ENCODE measurements at places on chromosomes 1 and 21.

DNA sequence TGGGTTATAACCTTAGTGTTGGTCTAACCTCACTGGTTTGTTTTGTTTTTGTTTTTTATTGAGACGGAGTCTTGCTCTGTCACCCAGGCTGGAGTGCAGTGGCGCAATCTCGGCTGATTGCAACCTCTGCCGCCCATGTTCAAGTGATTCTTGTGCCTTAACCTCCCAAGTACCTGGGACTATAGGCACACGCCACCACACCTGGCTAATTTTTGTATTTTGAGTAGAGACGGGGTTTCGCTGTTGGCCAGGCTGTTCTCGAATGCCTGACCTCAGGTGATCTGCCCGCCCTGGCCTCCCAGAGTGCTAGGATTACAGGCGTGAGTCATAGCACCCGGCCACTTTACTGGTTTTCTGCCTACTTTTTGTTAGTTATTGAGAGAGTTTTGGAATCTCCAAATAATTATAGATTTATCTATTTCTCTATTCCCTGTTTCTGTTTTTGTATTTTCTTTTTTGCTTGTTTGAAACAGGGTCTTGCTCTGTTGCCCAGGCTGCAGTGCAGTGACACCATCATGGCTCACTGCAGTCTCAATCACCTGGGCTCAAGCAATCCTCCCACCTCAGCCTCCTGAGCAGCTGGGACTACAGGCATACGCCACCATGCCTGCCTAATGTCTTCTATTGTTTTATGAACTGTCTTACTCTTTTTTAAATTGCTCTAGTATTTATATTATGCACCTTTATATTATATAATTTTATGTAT lies 21.4 kb downstream of the SMG7 start:
- H3K4me1 ChIP-seq = no peaks in the 10 kb centered on the region
- no peak for DNase-seq
- H3K36me3 ChIP-seq = peaks cover 18% of the 10 kb centered on the region
- H3K27ac ChIP-seq = no peak overlapping the region
- no peak overlapping the region for H3K4me3 ChIP-seq

- no peak overlapping the region for H3K4me3 ChIP-seq
- no peak for DNase-seq
- H3K27me3 ChIP-seq = no peaks in the 10 kb centered on the region
- H3K36me3 ChIP-seq = no peaks in the 10 kb centered on the region
- no peak overlapping the region for H3K27ac ChIP-seq
- no peaks in the 10 kb centered on the region for H3K4me1 ChIP-seq
Observed at GRCh38 chr1:194865383-194865782, 1679.0 kb upstream of the B3GALT2 start.

DNA sequence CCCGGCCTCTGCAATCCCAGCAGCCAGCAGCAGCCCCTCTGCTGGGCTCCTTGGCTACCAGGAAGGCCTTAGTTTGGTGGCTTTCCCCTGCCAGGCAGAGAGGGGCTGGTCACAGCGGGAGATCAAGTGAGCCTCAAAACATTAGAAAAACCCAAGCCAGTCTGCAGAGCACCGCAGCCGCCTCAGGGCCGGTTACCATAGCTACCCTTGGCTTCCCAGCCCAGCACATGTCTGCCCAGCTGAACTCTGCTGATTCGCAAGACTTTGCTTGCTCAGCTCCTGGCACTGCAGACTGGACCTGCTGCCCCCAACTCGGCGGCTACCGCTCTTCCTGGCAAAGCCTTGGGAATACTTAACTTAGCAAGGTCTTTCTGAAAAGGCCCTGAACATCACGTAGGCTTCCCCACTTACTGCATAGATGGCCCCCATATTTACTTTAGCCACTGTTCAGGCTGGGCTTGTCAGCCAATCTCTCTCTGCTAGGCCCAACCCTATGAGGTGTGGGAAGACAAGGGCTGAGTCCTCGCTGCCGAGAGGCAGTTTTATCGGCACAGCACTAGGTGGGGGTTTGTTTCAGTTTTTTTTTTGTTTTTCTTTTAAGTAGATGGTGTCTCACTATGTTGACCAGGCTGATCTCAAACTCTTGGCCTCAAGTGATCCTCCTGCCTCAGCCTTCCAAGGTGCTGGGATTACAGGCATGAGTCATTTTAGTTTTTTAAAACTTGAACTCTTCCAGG lies 28.6 kb upstream of the PLEKHG5 start:
- peaks cover 3% of the 10 kb centered on the region for H3K4me1 ChIP-seq
- H3K27ac ChIP-seq = peak overlapping the region; percentile 92

GRCh38 chr1:234089396-234089795 lies 184.9 kb downstream of the SLC35F3 start:
- H3K36me3 ChIP-seq = no peaks in the 10 kb centered on the region
- H3K27me3 ChIP-seq = no peaks in the 10 kb centered on the region
- DNase-seq = peak; percentile 71
- no peak overlapping the region for H3K4me3 ChIP-seq

- H3K27ac ChIP-seq = no peak overlapping the region
- H3K4me1 ChIP-seq = no peaks in the 10 kb centered on the region
- DNase-seq = no peak
- H3K4me3 ChIP-seq = no peak overlapping the region
Observed at GRCh38 chr1:41296506-41296905, 54.4 kb upstream of the SCMH1 start.

DNA sequence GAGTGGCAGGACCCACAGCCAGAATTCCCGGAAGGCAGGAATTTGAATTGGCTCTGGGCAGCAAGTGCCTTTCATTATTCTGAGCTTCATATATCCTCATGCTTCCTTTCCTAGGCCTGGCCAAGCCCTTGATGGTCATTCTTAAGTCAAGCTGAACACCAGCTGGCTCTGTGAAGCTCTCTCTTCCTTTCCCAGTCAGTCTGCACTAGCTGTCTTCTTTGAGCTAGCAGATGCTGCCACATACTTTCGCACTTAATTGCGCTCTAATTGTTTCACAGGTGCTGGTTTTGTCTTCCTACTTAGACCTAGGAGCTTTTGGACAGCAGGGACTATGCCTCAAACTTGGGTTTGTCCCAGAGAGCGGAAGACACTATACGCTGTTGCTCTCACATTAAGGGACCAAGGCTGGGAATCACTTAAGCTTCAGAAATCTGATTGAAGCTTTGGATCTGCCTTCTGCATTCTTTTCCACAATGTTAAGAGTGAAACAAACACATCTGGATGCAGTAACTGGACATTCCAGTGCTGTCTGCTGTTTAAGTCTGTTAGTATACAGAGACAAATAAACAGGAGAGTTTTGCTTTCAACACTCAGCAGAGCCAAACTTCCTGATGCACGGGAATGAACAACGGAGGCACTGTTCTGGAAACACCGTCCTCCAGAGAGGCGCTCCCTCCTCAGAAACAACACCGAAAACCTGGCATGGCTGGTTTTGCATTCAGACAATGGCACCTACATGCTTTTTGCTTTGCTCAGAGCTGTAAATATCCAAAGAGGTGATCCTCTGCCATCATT lies 2.2 kb downstream of the TLR5 start:
- H3K4me3 ChIP-seq = no peak overlapping the region
- H3K36me3 ChIP-seq = no peaks in the 10 kb centered on the region
- H3K27ac ChIP-seq = no peak overlapping the region

GRCh38 chr1:56256153-56257000 lies 323.0 kb downstream of the PLPP3 start:
- H3K36me3 ChIP-seq = no peaks in the 10 kb centered on the region
- no peaks in the 10 kb centered on the region for H3K27me3 ChIP-seq
- no peak for DNase-seq
- no peak overlapping the region for H3K27ac ChIP-seq

DNA sequence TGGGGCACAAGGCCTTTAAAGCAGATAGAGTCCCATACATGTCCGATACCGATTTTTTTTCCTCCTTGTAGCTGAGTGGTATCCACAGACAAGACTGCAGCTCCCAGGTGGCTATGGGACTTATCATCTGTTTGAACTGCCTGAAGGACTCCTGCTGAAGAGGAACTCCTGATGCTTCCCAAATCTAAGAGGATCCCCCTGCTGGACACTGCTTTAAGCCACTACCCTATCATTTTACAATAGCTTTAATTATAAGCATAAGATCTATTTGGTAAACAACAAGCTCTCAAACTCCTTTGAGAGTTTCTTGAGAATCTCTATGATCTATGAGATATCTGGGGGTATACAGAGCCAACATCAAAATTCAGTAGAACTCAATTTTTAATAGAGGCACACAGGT lies 11.7 kb downstream of the NDC1 start:
- peaks cover 41% of the 10 kb centered on the region for H3K36me3 ChIP-seq
- H3K4me3 ChIP-seq = no peak overlapping the region
- no peak for DNase-seq
- H3K27ac ChIP-seq = no peak overlapping the region
- no peaks in the 10 kb centered on the region for H3K27me3 ChIP-seq

- H3K4me1 ChIP-seq = peaks cover 4% of the 10 kb centered on the region
- H3K36me3 ChIP-seq = no peaks in the 10 kb centered on the region
- no peaks in the 10 kb centered on the region for H3K27me3 ChIP-seq
Observed at GRCh38 chr1:7298145-7298544, 473.0 kb upstream of the VAMP3 start.

GRCh38 chr1:113662101-113662500 lies 97.2 kb downstream of the PHTF1 start:
- H3K4me3 ChIP-seq = no peak overlapping the region
- H3K4me1 ChIP-seq = peaks cover 3% of the 10 kb centered on the region
- H3K27me3 ChIP-seq = no peaks in the 10 kb centered on the region

- DNase-seq = peak; percentile 94
- no peak overlapping the region for H3K27ac ChIP-seq
- H3K4me3 ChIP-seq = no peak overlapping the region
- no peaks in the 10 kb centered on the region for H3K27me3 ChIP-seq
- H3K36me3 ChIP-seq = peaks cover 30% of the 10 kb centered on the region
Observed at GRCh38 chr1:11967028-11967547, 13.2 kb upstream of the MFN2 start.

- H3K4me3 ChIP-seq = no peak overlapping the region
- peaks cover 4% of the 10 kb centered on the region for H3K4me1 ChIP-seq
- H3K27ac ChIP-seq = no peak overlapping the region
- H3K36me3 ChIP-seq = no peaks in the 10 kb centered on the region
Observed at GRCh38 chr1:109138358-109138757, 24.4 kb downstream of the ELAPOR1 start.

DNA sequence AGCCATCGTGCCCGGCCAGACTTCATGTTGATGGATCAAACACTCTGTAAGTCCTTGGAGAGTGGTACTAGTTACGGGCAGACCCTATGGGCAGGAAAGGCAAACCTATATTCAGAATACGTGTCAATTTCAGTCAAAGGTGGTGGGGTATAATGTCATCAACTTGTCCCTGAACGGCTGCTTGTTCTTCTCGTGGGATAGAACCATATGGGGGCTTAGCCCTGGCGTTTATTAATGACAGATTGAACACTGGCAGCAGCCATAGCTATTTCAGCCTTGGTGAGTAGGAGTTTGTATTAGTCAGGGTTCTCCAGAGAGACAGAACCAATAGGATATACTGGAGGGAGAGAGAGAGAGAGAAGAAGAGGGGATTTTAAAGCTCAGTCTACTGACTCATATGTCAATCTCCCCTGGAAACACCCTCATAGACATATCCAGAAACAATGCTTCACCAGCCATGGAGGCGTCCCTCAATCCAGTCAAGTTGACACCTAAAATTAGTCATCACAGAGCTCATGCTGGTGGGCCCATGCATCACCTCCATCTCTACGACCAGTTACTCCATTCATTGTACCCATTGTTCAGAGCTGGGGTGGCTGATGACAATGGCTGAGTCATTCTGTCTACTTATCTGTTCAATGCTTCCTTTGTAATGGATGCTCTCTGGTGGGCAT lies 16.1 kb upstream of the AQP10 start:
- H3K4me3 ChIP-seq = no peak overlapping the region
- no peaks in the 10 kb centered on the region for H3K27me3 ChIP-seq
- no peak for DNase-seq
- H3K4me1 ChIP-seq = no peaks in the 10 kb centered on the region

DNA sequence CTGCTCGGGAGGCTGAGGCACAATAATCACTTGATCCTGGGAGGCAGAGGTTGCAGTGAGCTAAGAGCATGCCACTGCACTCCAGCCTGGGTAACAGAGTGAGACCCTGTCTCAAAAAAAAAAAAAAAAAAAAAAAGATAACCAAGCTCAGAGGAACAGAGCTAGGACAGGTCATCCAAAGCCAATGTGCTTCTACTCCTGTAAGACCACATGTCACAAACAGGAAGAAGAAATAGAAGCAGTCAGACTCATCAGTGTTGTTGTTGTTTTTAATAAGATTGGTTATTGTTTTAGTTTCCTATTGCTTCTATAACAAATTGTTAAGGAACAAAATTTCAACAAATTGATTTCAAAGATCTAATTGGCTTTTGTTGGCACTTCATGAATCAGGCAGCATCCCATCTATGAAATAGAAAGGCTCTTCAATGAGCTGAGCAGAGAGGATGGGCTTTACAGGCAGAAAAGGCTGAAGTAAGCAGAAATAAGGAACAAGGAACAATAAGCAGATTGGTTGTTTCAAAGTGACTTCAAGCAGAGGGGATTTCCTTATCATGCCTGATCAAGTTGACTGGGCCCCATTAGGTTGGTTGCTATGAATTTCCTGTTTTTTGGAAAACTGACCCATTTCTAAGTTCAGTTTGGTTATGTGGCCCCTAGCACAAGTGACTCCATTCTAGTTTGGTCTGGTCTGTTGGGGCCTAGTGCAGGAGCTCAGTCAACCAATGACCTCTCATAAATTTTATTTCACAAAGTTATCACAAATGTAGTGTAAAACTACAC lies 6.0 kb upstream of the AKNAD1 start:
- H3K4me1 ChIP-seq = no peaks in the 10 kb centered on the region
- H3K27me3 ChIP-seq = no peaks in the 10 kb centered on the region
- no peak overlapping the region for H3K27ac ChIP-seq

Measured in endodermal cell (in vitro differentiated cells).